ENCODE measurements at places on chromosomes 3 and 15. TPM values are rescaled to one million over a fixed set of nuclear protein-coding genes. Genes with fewer than 3 reads are reported as not detected.

- no peak for DNase-seq
These were observed 8.4 kb downstream of the MED12L start for GRCh38 chr3:151093905-151094304.

DNA sequence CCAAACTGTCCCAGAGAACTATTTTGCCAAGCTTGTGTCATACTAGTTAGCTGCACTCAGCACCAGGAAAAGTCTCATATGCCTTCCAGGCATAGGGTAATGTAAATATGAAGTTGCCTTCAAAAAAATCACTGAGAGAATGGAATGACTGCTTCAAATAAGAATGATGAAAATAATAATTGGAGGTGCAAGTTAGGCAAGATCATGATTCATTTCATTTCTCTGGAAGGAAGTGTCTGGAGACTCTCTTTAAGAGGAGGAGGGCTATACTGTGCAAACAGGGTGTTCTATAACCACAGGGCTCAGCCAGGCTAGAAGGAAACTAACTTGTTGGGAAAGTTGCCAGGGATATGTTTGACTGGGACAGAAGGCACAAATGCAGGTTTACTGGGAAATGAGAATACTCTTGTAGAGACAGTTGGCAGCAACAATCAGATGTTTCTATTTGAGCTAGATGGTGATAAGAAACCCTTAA, 4.3 kb downstream of the SIDT1 start:
- DNase-seq = peak; percentile 31

Gene NSMCE3
- total RNA-seq = 13.8 TPM

Gene ARHGEF26
- 1.8 TPM for total RNA-seq

Gene ARID3B
- 0.77 TPM for total RNA-seq

Data from LHCN-M2 (cell line).